ENCODE measurements at places on chromosomes 4 and X.

DNA sequence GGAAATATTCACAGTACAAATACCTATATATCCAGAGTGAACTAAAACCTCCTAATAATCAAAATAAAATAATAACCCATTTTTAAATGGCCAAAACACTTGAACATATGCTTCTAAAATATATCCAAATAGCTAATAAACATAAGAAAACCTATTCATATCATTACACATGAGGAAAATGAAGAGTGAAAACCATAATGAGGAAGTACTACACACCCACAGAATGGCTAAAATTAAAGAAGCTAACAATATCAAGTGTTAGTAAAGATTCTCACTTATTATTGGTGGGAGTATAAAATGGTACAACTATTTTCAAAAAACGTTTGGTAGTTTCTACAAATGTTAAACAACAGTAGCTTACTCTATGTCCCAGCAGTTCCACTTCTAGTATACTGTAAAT is 92.1 kb downstream of the KLHL13 start:
- DNase-seq, result no peak

- DNase-seq, result no peak
These were observed 2.4 kb downstream of the PRICKLE3 start for GRCh38 chrX:49183701-49184281.

GRCh38 chrX:2609431-2610238 is 81.5 kb upstream of the CD99 start:
- DNase-seq, result no peak

GRCh38 chr4:101785486-101785885 is 5.0 kb upstream of the BANK1 start:
- DNase-seq, result no peak

- no peak for DNase-seq
These were observed 321.3 kb upstream of the CPXCR1 start for GRCh38 chrX:88425739-88426138.

DNA sequence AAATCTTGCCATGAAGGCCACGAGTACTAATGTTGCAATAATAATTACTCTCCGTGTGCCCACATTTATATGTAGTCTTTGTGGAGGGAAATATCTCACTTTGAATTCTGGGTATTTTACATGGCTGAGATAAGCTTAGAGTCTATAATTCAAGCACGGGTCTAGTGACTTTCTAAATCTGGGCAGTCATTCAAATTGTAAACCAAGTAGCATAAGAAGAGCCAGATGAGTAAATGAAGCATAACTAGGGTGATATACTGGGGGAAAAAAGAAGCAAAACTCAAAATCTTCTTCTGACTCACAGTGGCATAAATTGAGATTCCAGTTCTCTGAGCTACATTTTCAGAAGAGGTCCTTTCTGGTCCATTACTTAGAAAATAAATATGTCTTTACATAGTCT is 53.0 kb downstream of the MAPK10 start:
- DNase-seq, result no peak

GRCh38 chr4:140091305-140091704 is 62.7 kb downstream of the MAML3 start:
- no peak for DNase-seq

DNA sequence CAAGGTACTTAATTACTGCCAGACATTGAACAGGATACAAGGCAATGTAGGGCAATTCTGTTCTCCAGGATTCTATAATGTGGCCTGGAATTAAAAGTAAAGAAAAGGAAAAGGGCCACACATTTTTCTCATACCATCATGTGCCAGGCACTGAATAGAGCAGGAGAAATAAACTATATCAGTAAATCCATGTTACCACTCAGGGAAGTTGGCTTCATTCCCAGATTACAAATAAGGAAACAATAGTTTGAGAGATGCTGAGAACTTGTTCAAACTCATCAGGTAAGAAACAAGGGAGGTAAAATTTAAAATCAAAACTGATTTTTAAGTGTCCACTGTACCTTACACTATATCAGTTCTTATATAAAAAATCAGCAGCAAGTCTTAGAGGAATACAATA is 645.0 kb upstream of the ATOH1 start:
- no peak for DNase-seq

DNA sequence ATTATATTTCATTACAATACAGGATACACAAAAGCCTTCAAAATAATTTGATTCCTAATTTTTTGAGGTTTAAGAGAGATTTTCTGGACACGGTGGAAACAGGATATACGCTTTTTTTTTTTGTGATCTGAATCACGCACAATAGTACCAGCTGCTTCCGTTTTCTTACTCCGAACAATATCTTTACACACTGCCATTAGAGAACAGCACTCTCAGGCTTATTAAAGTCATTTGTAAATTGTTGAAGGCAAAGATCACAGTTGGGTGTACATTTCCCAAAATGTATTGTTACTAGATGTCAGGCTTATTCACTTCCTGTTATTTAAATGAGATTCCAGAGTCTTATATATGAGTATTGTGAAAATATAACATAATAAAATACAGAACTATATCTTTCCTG is 71.5 kb downstream of the TMEM47 start:
- DNase-seq, result no peak

DNA sequence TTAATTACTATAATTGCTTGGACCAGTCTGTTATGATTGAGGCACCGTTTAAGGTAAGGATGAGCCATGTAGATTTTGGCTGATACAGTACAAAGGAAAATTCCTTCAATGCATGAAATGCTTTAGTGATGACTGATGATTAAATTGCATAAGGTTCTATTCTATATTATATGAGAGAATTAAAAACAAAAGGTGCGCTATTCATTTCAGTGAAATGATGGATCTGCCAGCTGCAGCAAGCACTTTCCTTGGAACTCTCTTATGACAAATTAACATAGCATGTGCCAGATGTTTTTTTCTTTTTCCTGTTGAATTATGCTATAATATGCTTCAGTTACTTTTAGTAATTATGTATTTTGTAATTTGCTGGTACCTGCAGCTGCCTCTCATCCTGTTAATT is 98.5 kb downstream of the JADE1 start:
- DNase-seq, result no peak

GRCh38 chr4:42655921-42656678 is 805 bp downstream of the ATP8A1 start:
- DNase-seq, result peak; percentile 33

DNA sequence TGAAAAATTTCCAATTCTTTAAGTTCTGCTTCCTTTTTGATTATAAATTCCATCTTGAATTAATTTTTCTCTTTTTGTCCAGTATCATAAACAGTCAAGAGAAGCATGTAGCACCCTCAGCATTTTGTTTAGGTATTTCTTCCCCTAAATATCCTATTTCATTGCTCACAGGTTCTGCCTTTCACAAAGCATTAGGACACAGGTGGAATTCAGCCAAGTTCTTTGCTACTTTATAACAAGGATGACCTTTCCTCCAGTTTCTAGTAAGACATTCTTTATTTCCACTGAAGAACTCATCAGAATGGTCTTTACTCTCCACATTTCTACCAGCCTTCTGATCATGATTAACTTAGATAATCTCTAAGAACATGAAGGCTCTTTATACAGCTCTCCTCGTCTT is 7.4 kb downstream of the SLC9B1 start:
- DNase-seq, result no peak

DNA sequence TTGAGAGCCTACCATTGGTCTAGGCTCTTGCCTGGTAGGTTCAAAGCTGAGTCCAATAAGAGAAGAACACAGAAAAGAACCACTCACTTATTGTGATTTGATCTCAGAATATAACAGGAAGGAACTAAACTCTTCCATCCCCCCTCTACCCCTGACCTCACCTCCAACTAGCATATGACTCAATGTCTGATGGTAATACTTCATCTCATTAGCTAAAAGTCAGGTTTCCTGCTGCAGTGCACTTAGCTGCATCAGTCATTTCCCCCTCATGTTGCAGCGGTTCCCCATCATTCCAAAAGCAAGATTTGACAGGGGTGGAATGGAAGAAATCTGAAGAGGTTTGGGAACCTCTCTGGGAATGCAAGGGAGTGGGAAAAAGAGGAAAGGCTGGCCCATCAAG is 289.5 kb downstream of the SMARCA1 start:
- no peak for DNase-seq

- DNase-seq, result no peak
These were observed 182.9 kb upstream of the NHS start for GRCh38 chrX:17192106-17192505.

- DNase-seq, result no peak
These were observed 19.0 kb upstream of the PPP3CA start for GRCh38 chr4:101366331-101366730.

- peak; percentile 41 for DNase-seq
These were observed 24.8 kb downstream of the HOPX start for GRCh38 chr4:56656346-56656643.

DNA sequence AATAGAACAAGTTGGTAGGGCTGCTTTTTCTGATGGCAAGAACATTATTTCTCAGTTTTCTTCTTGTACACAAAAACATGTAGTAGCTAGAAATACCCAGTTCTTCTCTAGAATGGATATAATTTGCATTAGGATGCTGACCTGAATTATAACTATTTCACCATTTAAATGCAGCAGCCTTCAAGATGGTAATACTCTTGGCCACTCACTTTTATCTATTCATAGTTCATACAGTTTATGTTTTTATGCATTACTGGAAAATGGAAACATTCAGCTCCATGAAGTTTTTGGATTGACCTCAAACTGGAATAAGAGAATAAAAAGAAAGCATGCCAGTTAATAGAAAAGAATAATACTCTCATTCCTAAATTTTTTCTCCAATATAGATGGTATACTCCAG is 487.4 kb downstream of the PABPC4L start:
- DNase-seq, result no peak

- no peak for DNase-seq
These were observed 7.0 kb downstream of the ACOT9 start for GRCh38 chrX:23736030-23736429.

GRCh38 chr4:70577220-70577927 is 14.7 kb upstream of the AMBN start:
- DNase-seq, result no peak

- no peak for DNase-seq
These were observed 75.6 kb downstream of the WFS1 start for GRCh38 chr4:6345096-6345830.

DNA sequence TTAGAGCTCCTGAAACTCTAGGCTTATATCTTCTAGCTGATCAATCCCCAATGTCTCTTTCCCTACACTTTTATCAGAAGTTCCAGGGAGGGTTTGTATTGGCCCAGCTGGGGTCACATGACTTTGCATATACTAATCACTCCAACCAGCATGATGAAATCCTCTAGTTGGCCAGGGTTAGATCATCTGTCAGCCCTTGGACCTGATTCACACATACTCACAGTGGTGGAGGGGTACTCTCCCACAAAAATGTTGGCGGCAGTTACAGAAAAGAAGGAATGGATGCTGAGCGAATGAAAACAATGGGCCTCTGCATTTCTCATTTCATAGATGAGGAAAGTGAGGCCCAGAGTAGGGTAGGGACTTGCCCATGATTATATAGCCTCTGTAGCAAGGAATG is 151.1 kb downstream of the PJA1 start:
- DNase-seq, result no peak

DNA sequence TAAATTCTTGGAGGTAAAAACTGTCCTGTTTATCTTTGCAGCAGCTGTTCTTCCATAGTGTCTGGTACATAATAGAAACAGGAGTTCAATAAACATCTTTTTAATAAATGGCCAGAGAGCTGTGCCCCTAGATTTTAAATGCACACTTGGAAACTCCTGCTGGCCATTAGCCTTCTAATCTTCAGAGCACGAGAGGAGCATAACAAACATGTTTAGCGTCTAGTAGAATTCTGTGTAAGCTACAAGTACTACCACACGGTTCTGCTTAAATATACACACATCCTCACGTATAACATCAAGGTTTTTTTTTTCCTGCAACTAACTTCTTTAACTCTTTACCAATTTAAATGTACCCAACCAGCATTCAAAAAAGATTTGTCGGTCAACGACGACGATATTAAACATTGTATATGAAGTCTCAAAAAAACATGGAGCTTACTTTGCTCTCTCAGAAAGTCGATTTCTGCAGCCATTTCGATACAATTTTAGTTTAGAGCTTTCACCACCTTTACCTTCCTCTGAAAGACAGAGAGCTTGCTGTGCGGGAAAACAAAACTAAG is 628 bp downstream of the SCLT1 start:
- DNase-seq, result no peak

DNA sequence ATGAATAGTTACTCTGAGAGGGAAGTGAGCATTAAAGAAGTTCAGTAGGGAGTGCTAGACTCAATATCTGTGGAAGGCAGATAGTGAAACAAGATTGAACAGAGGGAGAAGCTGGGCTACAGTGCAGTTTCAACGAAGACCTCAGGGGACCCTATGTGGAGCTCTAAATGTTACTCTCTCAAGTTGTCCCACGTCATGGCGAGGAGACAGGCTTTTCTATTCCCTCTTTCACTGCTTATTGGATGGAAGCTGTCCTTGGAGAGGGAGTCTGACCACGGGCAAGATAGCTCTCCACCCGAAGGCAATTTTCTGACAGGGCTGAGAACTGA is 42.3 kb upstream of the CCSER1 start:
- no peak for DNase-seq

DNA sequence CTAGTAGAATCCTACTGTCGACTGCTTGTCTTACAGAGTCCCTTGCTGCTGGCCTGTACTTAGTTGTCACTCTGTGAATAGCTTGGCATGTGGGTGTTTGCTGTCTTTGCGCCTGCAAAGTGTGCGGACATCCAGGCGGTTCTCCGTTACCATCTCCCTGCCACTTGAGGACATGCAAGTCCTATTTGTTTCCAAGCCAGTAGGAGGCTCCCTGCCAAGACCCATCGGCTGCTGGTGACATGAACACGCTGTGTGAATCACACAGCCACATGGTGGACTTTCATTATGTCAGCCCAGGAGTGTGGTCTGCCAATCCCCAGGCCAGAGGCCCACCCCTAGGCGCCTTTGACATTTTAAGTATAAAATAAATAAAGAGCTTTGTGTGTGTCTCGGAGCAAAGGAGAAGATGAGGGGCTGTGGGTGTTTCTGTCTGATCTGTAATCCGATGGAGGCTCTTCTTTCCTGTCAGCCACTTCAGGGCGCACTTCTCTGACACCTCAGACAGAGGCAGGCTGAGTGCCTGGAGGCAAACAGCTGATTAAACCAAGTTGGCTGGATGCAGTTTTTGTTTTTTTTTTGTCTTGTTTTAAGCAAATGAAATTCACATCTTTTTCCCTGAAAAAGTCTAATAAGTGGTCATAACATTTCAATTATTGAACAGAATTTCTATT is 51.5 kb downstream of the ALPK1 start:
- DNase-seq, result no peak

All from stimulated activated CD8-positive, alpha-beta memory T cell treated with anti-CD3 and anti-CD28 coated beads, Interleukin-12 subunit alpha, Interleukin-12 subunit beta, amount 100 ng/mL, for 4 hours (primary cell).